ENCODE measurements at places on chromosomes 2 and 18.

GRCh38 chr2:15127301-15127700 lies 433.8 kb downstream of the NBAS start:
- DNase-seq: no peak

- peak; percentile 65 for DNase-seq
These were observed 3.2 kb downstream of the CD207 start for GRCh38 chr2:70832386-70832785.

- no peak for DNase-seq
These were observed 326.1 kb upstream of the HS6ST1 start for GRCh38 chr2:128644718-128645256.

DNA sequence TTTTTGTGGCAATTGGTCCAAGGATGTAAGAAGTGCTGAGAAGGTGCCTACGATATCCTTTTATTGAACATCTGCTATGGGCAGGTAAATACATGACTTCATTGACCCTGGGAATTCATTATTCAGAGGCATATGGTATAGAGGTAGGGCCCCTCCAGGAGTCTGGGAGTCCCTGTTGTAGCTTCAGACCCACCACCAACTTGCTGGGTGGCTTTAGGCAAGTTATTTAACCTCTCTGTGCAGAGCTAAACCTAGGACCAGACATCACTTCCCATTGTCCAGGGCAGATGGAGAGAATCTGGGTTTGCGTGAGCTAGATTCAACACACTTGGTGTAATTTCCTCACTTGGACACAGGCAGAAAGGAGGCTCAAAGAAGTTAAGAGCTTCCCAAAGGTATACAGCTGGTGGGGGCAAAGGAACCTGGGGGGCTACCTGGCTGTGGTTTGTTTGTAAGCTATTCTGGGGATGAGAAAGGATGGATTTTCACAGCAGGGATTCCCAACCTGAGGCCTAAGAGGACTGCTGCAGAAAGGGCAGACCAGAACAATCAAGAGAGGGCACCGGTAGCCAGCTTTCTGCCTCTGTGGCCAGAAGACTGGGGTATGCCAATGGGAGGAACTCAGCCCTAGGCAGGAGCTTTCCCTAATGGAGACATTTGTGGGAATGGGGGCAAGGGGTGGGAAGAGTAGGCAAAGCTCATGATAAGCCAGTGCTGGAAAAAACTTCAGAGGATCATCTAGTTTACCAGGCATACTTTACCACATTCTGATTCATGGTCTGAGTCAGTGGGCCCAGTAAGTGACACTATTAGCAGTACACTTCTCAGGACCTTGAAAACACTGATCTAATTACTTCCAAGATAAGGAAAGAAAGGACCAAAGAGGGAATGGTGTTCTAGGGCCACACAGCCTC lies 102.7 kb upstream of the SMAD2 start:
- no peak for DNase-seq

DNA sequence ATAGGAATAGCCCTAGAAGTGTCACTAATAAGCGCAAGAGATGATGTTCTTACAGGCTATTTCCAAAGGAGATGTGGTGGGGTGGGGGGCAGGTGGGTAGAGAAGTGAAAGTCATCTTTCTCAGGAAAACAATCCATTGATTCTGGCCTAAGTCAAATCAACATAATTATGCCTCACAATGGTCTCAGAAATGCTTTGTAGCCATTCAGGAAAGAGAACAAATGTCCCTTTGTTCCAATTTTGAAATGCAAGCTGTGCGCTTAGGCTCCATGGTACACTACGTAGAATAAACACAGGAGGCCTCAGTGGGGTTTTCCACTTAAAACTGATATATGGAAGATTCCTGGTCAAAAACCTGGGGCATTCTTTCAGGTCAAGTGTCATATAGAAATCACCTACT lies 529.9 kb upstream of the KLHL29 start:
- DNase-seq: no peak

Data from inflammatory macrophage (primary cell).